ENCODE measurements at places on chromosomes 16 and 17.

- no peak for DNase-seq
Measured at GRCh38 chr16:73107371-73107770, 59.4 kb upstream of the ZFHX3 start.

GRCh38 chr16:78240459-78241222 is 141.2 kb downstream of the WWOX start:
- DNase-seq = no peak

DNA sequence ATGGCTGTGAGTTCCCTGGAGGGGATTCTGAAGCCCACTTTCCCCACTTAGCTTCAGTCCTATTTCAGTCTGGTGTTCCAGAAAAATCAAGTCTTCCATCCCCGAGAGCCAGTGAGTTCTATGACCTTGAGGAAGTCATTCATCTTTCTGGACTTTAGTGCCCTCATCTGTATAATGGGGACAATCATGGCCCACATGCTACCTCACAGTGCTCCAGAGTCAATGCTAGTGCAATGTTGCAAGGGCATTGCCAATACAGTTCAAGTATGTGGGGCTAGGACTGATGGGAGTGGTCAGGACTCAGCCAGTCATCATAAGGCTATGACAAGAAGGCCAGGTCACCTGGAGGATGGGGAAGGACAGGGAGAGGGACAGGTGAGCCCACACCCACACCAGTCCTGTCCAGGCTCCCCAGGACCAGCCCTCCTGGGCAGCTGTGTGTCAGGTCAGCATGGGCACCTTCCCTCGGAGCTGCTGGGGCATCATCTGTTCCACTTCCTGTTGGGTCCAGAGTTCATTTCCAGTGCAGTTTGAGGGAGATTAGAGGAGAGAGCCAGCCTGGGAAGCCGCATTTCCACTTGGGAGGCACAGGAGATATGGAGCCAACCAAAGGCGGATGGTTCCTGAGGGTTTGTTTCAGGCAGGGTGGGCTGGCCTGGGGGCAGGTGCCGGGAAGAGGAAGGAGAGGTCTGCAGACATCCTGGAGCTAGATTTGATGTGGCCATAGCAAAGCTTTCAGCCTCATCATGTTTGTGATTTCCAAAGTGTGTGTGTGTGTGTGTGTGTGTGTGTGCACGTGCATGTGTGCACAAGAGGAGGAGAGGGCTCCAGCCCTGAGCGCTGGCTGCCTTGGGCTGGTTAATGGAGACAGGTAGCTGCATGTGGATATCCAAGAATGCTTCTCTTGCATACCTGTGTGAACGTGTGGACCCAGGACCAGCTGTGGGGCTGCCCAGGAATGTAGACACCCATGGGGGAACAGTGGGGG is 3.9 kb upstream of the WNT9B start:
- no peak for DNase-seq

DNA sequence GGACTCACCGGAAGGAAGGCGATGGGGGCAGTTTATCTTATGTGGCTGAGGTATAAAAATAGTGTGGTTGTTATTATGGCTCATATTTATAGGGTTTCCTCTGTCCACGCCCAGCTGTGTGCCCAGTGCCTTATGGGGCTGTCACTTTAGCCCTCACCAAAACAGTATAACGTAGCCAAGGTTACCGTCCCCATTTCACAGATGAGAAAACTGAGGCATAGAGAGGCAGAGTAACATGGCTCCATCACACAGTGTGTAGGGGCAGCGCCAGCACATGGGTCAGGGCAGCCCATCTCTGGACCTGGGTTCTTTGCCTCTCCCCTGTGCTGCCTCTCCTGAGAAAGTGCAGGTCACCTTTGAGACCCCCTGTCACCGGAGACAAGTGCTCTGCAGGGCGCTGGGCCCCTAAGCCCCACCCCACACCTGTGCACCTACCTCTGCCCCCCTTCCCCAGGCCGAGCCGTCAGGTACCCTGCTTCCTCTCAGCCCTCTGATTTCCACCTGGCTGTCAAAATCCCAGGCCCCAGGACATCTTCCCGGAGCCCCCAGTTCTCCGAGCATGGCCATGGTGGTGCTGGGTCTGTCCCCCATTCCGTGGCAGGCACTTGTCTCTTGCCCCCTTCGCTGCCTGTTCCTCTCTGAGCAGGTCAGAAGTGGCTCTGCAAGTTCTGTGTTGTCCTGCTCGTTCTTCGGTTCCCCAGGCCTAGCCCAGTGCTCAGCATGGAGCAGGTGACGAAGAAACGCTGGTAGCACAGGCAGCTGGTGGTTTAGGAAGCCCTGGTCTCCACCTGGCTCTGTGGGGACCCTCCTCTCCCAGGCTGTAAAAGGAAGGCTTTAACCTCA is 7.2 kb downstream of the KIAA0513 start:
- DNase-seq = no peak

GRCh38 chr16:1159973-1160772 is 7.3 kb downstream of the CACNA1H start:
- DNase-seq = no peak

DNA sequence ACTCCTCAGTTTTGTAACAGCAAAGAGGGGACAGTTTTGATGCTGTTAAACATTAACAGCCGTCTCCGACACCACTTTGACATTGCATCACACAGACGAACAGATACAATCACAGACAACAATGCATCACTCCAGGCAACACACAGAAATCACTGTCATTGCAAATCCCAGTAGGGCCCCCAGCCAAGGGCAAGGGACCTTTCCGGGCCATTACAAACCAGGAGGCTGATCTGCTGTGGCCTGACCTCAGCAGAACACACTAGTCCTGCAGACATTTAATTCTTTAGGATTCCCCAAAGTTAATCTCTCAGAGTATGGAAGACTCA is 136.2 kb upstream of the RCVRN start:
- no peak for DNase-seq

GRCh38 chr17:73952480-73953205 is 250.8 kb upstream of the RPL38 start:
- peak; percentile 4 for DNase-seq

- no peak for DNase-seq
Measured at GRCh38 chr17:82780195-82780594, 28.3 kb downstream of the TBCD start.

DNA sequence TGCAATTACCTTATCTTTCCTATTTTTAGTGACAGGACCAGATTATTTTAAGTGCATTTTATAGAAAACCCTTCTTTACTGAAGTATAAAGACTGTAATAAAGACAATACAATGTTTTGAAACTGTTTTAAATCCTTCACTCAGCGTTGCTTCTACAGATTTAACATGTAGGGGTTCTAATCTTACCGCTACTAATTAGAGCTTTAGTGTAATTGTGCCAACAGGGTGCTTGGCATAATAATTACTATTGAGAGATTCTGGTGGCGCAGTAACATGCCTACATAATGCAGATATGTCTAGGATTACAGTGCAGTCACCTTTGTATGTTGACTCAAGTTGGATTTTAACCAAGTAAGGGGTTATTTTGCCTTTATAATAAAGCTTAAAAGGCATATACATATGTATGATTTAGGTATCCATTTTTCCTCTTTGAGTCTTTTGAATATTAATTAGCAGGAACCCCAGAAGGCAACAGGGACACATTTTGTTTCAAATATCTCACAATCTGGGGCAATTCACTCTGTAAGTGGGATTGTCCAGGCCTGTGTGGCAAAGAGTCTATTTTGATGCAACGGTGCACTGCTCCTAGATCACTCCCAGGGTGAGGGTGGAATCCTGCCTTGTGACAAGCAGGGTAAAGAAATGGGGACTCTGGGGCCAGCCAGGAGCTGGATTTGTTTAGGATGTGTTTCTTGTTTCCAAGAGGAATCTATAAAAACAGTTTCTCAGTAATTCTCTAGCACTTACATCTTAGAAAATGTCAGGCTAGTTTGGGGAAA is 604.7 kb upstream of the SALL1 start:
- no peak for DNase-seq

All from activated CD4-positive, alpha-beta T cell treated with anti-CD3 and anti-CD28 coated beads, Interleukin-2, amount 50 U/mL, for 4 hours (primary cell).